Right ventricle myocardium inferior (tissue), 1 donor: ENCODE measurements at places on chromosomes 5 and 9. TPM values are rescaled to one million over a fixed set of nuclear protein-coding genes. Genes with fewer than 3 reads are reported as not detected.
A peak's percentile ranks its signal among the peaks of the same experiment; 100 is the strongest.

CEP120 gene
- total RNA-seq: 12.0 TPM

MEIKIN gene
- not detected for total RNA-seq

ZNF300 gene
- 0.76 TPM for total RNA-seq

DNA sequence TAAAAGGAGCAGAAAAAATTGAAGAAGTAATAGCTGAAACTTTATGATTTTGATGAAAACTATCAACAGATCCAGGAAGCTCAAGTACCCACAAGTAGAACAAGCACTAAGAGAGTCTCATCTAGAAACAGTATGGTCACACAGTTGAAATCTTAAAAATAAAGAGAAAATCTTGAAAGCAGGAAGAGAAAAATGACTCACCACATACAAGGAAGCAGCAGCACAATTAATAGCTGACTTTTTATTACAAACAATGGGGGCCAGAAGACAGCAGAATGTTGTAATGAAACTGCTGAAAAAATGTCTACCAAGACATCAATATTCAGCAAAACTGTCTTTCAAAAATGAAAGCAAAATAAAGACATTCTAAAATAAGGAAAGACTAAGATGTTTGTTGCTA lies 1108.3 kb upstream of the DMAC1 start:
- DNase-seq: no peak

GRCh38 chr9:121194730-121195129 lies 6.9 kb downstream of the RAB14 start:
- no peak for DNase-seq

- no peak for DNase-seq
These were observed 11.3 kb upstream of the EXOC3 start for GRCh38 chr5:431711-432050.

DNA sequence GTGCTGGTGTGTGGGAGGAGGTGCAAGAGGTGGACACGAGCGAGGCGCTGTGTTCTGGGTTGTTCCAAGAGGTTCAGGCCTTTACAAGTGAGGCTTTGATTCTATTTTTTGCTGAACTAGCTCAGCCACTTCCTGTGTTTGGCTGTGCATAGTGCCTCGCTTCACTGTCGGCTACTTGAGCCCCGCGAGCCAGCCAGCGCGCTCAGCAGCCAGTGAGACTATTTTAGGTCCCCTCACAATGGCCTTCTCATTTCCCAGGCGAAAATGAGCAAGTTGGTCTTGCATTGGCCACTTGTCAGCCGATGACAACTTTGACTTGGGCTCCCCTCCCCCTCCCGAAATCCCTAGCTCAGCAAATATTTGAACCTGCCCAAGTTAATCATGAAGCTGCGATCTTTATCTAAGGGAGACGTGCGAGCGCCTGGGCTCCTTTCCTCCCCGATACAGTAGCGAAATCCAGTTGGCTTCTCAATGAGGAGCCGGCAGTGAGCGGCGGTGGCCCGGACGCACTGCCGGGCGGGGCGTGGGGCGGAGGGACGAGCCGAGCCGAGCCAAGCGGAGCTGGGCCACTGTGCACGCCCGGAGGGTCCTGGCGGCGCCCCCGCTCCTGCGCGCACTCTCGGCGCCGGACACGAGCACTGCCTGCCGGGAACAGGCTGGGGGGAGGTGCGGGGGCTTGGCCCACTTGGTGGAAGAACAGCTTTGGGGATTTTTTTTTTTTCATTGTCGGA lies 72.6 kb downstream of the PIK3R1 start:
- DNase-seq: peak; percentile 84

DNA sequence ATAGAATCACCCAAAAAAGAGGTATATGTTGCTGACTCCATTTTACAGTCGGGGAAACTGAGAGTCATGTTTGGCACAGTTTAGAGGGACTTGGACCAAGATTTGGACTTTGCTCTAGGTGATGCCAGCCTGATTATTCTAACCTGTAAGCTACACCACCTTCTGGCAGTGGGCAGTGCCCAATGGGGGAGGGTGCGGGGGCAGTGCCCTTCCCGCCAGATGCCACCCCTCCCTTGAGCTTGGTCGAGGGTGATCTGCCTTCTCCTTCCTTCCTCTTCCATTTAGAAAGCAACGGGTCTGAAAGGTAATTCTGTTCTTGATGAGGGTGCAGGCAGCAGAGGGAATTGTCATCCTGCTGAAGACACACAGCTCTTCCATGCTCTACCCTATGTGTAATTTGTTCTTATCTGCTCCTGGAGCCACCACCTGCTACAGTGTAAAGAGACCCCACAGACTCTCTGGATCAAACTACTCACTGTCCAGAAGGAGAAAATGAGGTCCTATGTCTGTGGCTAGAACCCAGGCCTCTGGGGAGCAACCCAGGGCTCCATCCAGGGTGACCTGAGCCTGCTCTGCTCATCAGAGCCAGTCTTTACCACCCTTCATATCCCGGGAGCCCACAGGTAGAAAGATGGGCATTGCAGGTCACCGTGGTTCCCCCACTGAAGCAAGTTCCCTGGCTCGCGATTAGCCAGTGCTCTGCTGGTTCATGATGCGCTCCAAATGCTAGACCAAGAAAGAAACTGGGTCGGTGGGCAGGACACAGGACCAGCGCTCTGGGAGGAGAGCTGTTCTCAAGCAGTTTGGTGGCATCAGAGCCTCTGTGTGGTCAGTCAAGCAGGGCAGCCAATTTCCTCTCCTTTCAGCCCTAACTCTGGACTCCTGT lies 156.2 kb downstream of the RGS3 start:
- no peak for DNase-seq

- no peak for DNase-seq
These were observed 78.8 kb downstream of the F2RL2 start for GRCh38 chr5:76544268-76544926.

DNA sequence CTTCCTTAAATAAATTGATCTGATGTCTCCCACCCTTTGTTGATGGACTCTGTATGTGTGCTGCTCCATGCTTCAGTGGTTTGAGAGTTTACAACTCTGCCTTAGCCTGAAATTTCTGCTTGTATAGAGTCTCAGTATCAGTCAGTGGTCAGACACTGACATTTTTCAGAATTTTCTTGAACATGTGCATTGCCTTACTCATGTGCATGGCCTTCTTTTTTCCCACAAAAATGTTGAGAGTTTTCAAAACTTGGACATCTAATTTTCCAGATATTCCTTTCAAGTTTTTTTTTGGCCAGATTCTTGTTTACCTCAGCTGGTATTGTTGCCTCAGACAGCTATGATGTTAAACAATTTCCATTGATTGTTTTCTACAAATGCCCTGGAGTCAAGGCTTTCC lies 427.1 kb upstream of the CHD1 start:
- no peak for DNase-seq

PRLR gene
- 0.38 TPM for total RNA-seq

- DNase-seq: no peak
These were observed 198.1 kb upstream of the TRPC7 start for GRCh38 chr5:136563489-136563888.

SOX30 gene
- 0.19 TPM for total RNA-seq

DNA sequence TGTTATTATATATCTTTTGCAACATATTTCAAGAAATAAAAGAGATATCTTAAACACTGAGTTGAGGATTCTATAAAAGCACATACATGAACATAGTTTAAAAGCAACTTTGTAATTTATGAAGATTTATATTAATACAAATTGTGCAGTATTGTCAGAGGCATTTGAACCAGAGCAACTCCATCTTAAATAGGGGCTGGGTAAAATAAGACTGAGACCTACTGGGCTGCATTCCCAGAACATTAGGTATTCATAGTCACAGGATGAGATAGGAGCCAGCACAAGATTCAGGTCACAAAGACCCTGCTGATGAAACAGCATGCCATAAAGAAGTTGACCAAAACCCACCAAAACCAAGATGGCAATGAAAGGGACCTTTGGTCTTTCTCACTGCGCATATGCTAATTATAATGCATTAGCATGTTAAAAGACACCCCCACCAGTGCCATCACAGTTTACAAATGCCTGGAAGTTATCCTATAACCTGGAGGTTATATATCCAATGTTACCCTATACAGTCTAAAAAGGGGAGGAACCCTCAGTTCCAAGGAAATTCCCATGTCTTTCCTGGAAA lies 320.2 kb downstream of the FAM170A start:
- DNase-seq: no peak

DNA sequence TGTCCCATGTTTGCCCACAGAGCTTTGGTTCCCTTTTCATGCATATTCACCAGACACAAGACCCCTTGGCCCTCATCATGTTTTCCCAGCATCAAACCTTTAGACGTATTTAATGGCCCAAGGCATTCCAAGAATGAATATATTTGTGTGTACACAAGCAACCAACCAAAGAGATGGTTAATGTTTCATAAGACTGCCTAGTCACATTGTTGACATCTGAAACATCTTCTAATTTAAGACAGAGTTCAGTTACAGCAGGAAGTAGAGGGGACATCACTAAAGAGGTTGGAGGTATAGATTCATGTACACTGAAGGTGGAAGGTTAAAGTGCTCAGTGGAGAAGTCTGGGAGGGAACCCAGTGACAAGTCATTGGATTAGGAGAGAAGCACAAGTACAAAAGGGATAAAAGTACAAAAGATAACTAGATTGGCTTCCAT lies 49.1 kb downstream of the SUSD1 start:
- DNase-seq: no peak

AGXT2 gene
- not detected for total RNA-seq

INSL4 gene
- total RNA-seq: not detected

DNA sequence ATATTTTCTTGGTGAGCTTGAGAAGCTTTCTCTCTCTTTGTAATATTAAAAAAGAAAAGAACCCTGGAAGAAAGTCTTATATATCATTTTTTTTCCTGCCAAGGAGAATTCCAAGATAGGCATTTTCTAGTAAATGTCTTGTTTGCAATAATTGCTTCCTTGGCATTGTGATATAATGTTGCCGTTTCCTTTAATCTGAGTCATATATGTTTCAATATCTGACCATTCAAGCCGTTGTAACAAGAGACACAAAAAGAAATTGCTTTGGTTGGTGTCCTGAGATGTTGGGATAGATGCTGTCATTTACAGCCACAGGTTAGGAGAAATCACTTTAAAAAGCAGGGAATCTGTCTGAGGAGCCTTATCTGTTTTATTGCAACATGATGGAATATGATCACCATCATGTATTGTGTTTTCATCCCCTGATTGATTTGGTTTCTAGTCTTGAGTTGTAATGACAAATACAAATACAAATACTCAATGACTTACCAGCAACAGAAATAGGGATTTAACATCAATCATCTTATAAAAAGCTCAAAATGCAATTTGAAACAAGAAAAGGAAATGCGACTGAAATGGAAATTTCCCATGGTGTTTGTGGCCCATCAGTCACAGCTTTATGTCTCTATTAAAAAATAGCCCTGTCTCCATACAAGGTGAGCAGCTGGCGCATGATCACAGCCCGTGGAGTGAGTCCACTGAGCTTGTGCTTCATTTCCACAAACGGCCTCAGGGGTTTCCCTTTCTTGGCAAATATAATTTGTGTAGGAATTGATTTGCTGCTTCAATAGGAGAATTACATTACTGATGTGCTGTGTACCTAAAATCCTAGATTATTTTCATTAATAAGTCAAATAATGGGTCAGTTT lies 250.1 kb upstream of the TRPC7 start:
- DNase-seq: no peak

DNA sequence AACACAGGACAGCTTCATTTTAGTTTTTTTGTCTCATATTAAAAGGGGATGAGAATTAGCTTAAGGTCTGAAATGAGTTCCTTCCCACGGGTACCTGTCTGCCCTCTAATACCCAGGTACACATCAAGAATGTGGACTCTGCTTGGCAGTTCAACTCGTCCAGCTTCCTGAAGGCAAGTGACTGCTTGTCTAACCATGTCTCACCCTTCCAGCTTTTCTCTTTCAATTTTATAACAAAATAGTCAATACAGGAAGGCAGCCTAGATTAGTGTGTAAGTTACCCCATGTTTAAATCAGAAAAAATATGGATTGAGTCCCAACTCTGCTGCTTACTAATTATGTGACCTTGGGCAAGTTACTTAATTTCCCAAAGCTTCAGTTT lies 50.5 kb upstream of the C5orf46 start:
- DNase-seq: no peak

DNA sequence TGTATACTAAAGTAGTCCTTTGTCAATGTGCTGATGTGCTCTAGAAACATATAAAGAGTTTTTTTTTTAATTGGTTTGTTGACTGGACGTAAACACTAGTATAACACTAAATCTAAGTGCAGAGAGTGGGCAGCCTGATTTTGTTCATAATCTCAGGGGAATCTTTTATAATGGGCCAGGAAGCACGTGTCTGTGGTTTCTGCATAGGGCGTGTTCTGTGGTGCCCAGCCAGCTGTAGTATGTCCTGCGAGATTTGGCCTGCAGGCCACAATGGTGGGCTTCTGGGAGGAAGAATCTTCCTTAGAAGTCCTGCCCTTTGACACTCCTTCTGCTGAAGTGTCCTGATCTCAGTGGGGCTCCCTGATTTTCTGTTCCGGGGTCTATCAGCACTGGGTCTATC lies 49.0 kb upstream of the DHFR start:
- no peak for DNase-seq

- DNase-seq: no peak
These were observed 93.3 kb downstream of the MELK start for GRCh38 chr9:36665921-36666431.

FOXI1 gene
- total RNA-seq: not detected

DNA sequence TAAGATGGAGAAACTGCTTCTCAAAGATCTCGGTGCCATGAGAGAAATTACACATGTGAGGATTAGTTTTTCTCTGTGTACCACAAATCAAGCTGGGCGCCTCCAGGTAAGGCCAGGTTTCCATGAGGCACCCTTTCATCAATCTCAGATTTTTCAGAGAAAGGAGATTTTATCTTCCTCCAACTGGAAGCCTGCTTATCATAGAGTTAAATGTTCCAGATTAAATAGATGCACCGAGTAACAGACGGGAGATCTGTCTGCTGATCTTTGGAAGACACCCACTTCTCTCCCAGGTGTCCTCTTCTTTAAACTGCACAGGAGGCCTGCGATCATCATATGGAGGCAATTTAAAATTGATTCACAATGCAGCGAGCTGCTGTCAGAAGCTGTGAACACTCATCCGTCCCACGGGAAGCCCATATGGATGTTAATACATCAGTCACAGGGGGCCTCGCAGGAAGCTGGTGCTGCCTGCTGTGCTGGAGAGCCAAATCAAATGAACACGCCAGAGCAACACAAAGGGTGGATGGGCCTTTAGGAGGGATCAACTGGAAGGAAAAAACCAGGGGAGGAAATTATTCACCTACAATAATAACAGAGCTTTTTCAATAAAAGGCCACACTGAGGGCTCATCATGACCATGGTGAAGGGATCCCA lies 93.3 kb downstream of the TLE1 start:
- no peak for DNase-seq

FGFR4 gene
- total RNA-seq: 4.3 TPM

IL5 gene
- total RNA-seq: not detected
